ENCODE measurements at places on chromosomes 4 and X.

GRCh38 chr4:103449296-103450023, 251.3 kb upstream of the CENPE start:
- no peak for DNase-seq

DNA sequence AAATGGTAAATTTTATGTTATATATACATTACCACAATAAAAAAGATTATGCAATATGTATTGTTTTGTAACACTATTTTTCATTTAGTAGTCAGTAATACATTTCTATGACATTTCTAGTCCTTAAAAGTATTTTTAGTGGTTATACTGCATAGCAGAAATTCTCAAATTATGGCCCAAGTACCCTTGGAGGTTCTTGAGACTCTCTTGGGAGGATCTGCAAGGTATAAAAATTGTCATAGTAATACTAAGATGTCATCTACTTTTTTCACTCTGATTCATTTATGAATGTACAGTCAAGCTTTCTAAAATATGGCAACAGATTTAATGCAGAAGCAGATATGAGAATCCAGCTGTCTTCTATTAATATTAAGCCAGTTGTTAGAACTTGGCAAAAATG, 138.6 kb upstream of the NAP1L5 start:
- no peak for DNase-seq

GRCh38 chr4:41427306-41427882, 110.6 kb upstream of the LIMCH1 start:
- DNase-seq, result no peak

- DNase-seq, result no peak
Measured at GRCh38 chr4:26884486-26884988, 23.9 kb downstream of the STIM2 start.

Data from GM04503 (cell line).